Fibroblast of villous mesenchyme (primary cell): ENCODE measurements at places on chromosomes 1 and 21. TPM values are rescaled to one million over a fixed set of nuclear protein-coding genes. Genes with fewer than 3 reads are reported as not detected.

The RNU11 gene
- total RNA-seq: not detected in 2 replicates

The THEMIS2 gene
- 3.0 and 6.4 TPM in 2 replicates for total RNA-seq

The ENO1 gene
- total RNA-seq: 1,401 and 1,535 TPM in 2 replicates

The DISP3 gene
- total RNA-seq: not detected in 2 replicates

The NDC1 gene
- total RNA-seq: 13.9 and 28.9 TPM in 2 replicates

The TMEM81 gene
- total RNA-seq: 0.97 and 1.3 TPM in 2 replicates

The GPX7 gene
- 52.8 and 64.8 TPM in 2 replicates for total RNA-seq

The TNFSF18 gene
- 2.9 and 11.2 TPM in 2 replicates for total RNA-seq

The TTC22 gene
- not detected in 2 replicates for total RNA-seq

The NHLH2 gene
- under 0.01 TPM in 2 replicates for total RNA-seq

The BGLAP gene
- not detected in 2 replicates for total RNA-seq

The RC3H1 gene
- 20.9 and 30.7 TPM in 2 replicates for total RNA-seq
